Right ventricle myocardium superior (tissue), 1 donor: ENCODE measurements at places on chromosomes 6 and 20. TPM values are rescaled to one million over a fixed set of nuclear protein-coding genes. Genes with fewer than 3 reads are reported as not detected.

Gene UST
- 3.9 TPM for total RNA-seq

Gene KCNK16
- total RNA-seq, result not detected

Gene PROKR2
- total RNA-seq, result not detected

Gene KCNK15
- 0.19 TPM for total RNA-seq

Gene PNPLA1
- not detected for total RNA-seq

GRCh38 chr6:14386668-14387067, 269.1 kb downstream of the CD83 start:
- no peak for DNase-seq

DNA sequence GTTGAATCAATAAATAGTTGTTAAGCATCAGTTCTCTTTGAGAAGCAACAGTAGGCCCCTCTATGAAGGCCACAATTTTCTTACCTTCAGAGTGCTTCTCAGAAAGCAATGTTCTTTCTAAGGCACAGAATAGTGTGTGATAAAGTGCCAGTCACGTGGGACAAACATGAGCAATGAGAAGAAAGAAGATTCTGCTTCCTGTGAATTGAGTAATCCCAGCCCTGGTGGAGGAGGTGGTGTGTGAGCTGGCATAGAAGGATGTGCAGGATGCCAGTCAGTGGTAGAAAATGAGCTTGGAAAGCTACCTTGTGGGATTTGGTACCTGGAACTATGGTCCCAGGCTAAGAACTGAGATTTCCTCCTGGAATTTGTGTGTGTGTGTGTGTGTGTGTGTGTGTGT, 21.7 kb downstream of the KIZ start:
- no peak for DNase-seq

- no peak for DNase-seq
Observed at GRCh38 chr20:32870985-32871384, 12.3 kb downstream of the EFCAB8 start.

DNA sequence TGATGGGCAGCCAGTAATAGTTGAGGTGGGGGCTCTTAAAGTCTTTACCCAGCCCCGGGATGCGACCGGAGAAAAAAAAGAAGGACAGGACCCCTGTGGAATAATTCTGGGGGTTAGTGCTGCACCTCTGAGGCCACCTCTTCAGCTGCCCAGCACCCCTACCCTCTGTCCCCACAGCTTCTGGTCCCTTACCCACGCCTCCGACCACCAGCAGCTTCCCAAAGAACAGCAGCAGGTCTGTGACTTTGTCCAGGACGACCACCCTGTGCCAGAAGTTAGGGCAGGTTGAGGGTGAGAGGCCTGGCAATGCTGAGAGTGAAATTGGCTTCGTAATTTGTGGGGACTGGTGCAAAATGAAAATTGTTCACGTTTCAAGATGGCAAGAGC, 2.2 kb upstream of the NEU1 start:
- DNase-seq, result no peak

DNA sequence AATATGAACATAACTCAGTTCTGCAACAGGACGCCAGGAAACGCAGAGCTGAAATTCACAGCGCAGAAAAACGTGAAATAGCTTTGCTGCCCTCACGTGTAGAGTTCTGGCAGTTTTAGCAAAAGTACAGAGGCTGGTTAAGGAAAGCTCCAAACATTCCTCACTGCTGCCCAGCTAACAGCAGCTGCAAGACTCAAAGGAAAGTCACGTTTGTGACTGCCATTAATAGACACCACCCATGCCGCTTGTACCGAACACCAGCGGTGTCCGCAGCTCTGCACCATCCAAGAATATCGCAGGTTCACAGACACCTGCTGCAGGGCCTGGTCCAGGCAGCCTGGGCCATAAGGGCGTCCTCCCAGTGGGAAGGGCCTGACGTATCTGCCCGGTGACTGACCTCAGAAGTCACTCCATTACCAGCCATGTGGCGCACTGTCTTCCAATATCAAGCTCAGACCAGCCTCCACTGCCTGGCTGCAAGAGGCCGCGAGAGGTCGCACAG, 61.4 kb downstream of the WDR27 start:
- DNase-seq, result no peak

GRCh38 chr20:37095108-37095598, 644 bp downstream of the RBL1 start:
- peak; percentile 44 for DNase-seq

DNA sequence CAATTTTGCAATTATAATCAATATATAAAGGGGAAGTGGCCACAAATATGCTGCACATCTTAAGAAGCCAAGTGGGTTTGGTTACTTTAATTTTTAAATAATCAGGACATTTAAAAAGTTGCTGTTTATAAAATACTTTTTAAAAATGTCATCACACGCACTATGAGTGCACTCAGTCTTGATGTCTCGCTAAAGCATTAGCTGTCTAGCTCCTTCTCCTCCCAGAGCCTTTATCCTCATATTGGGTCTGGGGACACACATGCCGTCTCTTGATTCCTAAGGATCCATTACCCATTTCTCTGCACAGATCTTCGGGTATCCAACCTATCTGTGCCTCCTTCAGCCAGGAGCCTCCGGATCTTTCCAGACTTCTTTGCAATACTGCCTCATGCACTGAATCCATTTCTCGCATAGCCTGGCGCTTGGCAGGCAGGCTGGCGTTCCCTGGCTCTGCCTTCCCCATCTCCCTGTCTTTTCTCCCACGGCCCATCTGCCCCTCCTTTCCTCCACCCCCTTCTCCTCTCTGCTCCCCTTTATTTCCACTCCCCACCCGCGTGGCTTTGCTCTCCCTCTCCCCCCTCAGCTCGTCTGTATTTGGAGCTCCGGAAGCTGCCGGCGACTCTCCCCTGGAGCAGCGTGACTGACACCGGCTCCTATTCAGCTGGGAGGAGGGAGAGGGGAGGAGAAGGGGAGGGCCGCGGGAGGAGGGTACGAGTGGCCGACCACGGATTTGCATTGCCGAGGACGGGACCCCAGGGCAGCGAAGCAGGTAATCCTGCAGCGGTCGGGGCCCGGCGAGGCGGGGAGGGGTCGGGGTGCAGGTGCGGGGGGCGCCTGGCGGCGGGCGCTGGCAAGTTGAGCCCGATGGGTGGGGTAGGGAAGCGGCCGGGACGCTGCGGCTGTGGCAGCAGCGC, at the start of gene CAP2:
TSS of gene CAP2 (plus strand) at position 618 of the 914 bp plus-strand sequence. CDS start 27,961 bp downstream, outside the sequence.
- DNase-seq, result peak; percentile 77

DNA sequence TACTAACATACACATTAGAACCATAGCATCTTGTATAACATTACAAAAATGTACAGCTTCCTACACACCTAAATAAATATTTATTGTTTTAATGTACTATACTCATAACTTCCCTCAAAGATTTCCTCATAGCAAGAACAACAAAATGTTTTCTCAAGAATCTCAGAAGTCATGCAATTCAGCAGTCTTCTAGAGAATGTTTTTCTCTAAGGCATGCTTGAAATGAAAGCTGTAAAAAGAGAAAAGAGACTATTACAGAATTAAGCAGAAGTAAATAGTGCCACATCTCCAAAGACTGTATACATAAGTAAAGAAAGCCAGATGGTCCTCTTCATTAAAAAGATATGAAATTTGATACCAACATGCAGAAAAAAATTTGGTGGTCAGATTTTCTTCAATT, 672.2 kb downstream of the EPM2A start:
- DNase-seq, result no peak

DNA sequence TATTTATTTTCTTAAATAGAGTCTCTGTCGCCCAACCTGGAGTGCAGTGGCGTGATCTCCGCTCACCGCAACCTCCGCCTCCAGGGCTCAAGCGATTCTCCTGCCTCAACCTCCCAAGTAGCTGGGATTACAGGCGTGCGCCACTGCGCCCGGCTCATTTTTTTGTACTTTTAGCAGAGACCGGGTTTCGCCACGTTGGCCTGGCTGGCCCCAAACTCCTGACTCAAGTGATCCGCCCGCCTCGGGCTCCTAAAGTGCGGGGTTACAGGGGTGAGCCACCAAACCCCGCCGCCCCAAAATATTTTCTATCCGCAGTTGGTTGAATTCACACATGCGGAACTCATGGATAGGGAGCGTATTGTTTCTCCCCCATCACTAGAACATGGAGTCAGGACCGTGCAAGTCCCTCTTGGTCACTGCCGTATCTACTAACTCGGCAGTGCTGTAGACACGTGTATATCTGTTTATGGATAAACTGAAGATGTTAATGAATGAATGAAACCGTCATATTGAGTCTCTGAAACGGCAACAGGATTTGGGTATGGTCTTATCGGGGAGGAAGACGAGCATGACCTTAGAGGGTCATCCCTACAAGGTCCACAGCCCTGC, 904 bp downstream of the MKKS start:
- DNase-seq, result peak; percentile 49
